ENCODE measurements at places on chromosomes 2 and 18. TPM values are rescaled to one million over a fixed set of nuclear protein-coding genes. Genes with fewer than 3 reads are reported as not detected.

The LRP1B gene
- not detected for total RNA-seq

The C2orf76 gene
- 7.1 TPM for total RNA-seq

The RFTN2 gene
- total RNA-seq: not detected

The ANTXR1 gene
- total RNA-seq: not detected

The SCYGR2 gene
- total RNA-seq: not detected

The LINC00305 gene
- not detected for total RNA-seq

The MXD1 gene
- 40.8 TPM for total RNA-seq

The ATP6V1C2 gene
- not detected for total RNA-seq

The LAPTM4A gene
- 36.7 TPM for total RNA-seq

The GCG gene
- not detected for total RNA-seq

The FTCDNL1 gene
- total RNA-seq: 0.86 TPM

The KCNE4 gene
- total RNA-seq: not detected

The VSNL1 gene
- total RNA-seq: not detected

The PLA2R1 gene
- total RNA-seq: not detected

The NT5DC4 gene
- not detected for total RNA-seq

The CXCR4 gene
- total RNA-seq: 202 TPM

The SLC23A3 gene
- 2.3 TPM for total RNA-seq

The BBS5 gene
- 1.1 TPM for total RNA-seq

The FIGN gene
- total RNA-seq: not detected

The SERPINB10 gene
- total RNA-seq: not detected

The DCDC2C gene
- total RNA-seq: not detected

The SESTD1 gene
- 13.8 TPM for total RNA-seq

The BABAM2 gene
- total RNA-seq: 51.4 TPM

The KCTD18 gene
- total RNA-seq: 18.8 TPM

The UGT1A7 gene
- total RNA-seq: not detected

The ANKAR gene
- total RNA-seq: 3.9 TPM

The VWC2L gene
- total RNA-seq: not detected

The CHRND gene
- total RNA-seq: not detected

The DNAJC5G gene
- not detected for total RNA-seq

The DPP10 gene
- total RNA-seq: not detected

The MARCHF7 gene
- 98.0 TPM for total RNA-seq

The PTPRM gene
- total RNA-seq: 9.3 TPM

The PDE1A gene
- total RNA-seq: not detected

The BMP10 gene
- 0.18 TPM for total RNA-seq

The MTX2 gene
- total RNA-seq: 15.1 TPM

The GRB14 gene
- total RNA-seq: not detected

The MERTK gene
- 0.20 TPM for total RNA-seq

The GPR35 gene
- total RNA-seq: 5.2 TPM

The PFN4 gene
- total RNA-seq: not detected

The SLC4A5 gene
- total RNA-seq: 3.4 TPM

The CBLN2 gene
- total RNA-seq: not detected

The ALPI gene
- not detected for total RNA-seq

The RNF103 gene
- 19.9 TPM for total RNA-seq

The PLCL1 gene
- 1.6 TPM for total RNA-seq

The KCNS3 gene
- not detected for total RNA-seq

The NR4A2 gene
- total RNA-seq: 3.8 TPM

The HRH4 gene
- 0.65 TPM for total RNA-seq

The FECH gene
- 18.1 TPM for total RNA-seq

The ANKRD30BL gene
- not detected for total RNA-seq

The DPYSL5 gene
- not detected for total RNA-seq

The DUSP19 gene
- 1.1 TPM for total RNA-seq

The WDR43 gene
- 47.2 TPM for total RNA-seq

The SIGLEC15 gene
- not detected for total RNA-seq

The SERPINB4 gene
- not detected for total RNA-seq

All from activated CD4-positive, alpha-beta memory T cell treated with anti-CD3 and anti-CD28 coated beads, Interleukin-2, amount 10 ng/mL, durations not matched to agents 7 days and 5 days (primary cell).